ENCODE measurements at places on chromosomes 12 and 14. TPM values are rescaled to one million over a fixed set of nuclear protein-coding genes. Genes with fewer than 3 reads are reported as not detected.

Gene LRRC10
- not detected for total RNA-seq

Gene SCN8A
- 6.4 TPM for total RNA-seq

Gene STAC3
- total RNA-seq: not detected

Gene ACVR1B
- total RNA-seq: 3.1 TPM

Gene BIN2
- not detected for total RNA-seq
